ENCODE measurements at places on chromosomes 3 and 15.
A peak's percentile ranks its signal among the peaks of the same experiment; 100 is the strongest.

DNA sequence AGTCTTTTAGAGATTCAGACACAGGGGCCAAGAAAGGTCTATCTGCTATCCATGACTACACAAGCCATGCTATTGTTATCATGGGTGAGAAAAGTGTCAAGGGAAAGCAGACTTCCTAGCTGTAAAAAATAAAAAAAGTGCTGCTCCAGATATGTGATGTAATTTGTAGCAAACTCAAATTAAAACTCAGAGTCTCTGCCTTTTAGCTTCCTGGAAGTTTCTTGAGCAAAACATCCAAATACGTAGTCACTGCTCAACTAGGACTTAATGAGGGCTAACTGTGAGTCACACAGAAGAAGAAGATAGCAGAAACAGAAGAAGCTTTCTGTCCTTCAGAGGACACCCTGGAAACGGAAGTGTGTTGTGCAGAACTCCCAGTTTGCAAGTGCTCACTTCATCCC lies 393.4 kb upstream of the NR2F2 start:
- no peak for DNase-seq

- no peak for DNase-seq
These were observed 539.2 kb downstream of the VGLL3 start for GRCh38 chr3:86451749-86452148.

DNA sequence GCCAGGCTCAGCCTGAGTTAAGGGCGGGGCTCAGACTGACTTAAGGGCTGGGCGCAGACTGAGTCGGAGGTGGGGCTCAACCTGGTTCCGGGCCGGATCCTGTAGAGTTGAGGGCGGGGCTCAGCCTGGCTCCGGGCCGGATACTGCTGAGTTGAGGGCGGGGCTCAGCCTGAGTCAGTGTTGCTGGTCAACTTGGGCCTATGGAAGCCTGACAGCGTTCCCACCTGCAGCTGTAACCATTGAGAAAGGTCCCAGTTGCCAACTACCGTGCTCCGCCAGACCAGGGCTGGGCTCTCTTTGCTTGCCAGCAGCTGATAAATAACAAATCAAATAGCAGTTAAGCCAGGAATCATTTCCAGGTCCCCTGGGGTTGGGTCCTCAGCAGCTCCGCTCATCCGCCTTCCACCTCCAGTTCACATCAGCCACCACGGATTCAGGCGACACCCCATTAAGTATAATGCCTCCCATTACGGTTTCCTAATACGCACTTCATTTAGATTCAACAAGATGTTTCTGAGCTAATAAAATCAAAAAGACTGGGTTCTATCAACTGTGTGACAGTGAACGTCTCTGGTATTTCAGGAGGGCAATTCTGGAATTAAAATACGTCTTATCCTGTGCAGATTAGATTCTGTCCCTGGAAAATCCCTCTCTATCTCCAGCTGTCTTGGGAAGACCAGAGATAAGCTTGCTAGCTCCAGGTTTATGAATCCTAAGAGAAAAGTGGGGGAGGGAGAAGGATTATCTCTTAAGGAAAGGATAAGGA lies 7.3 kb downstream of the GRIP2 start:
- peak; percentile 74 for DNase-seq

DNA sequence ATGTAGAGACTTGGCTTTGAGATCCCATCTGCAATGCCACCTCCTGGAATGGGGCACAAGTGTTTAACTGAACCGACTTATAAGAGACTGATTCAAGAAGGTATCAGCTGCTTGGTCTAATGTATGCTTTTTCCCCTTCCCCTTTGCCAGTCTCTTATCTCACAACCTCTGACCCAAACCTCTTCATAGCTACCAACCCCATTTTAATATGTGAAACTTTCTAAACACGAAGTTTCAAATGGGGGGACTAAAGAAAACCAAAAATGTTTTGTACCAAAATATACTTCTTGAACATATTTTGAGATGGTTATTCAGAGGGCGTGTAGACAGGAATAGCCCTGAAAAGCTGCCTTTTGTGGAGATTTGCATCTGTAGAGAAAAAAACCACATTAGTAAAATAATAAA lies 73.1 kb downstream of the OXSM start:
- no peak for DNase-seq

DNA sequence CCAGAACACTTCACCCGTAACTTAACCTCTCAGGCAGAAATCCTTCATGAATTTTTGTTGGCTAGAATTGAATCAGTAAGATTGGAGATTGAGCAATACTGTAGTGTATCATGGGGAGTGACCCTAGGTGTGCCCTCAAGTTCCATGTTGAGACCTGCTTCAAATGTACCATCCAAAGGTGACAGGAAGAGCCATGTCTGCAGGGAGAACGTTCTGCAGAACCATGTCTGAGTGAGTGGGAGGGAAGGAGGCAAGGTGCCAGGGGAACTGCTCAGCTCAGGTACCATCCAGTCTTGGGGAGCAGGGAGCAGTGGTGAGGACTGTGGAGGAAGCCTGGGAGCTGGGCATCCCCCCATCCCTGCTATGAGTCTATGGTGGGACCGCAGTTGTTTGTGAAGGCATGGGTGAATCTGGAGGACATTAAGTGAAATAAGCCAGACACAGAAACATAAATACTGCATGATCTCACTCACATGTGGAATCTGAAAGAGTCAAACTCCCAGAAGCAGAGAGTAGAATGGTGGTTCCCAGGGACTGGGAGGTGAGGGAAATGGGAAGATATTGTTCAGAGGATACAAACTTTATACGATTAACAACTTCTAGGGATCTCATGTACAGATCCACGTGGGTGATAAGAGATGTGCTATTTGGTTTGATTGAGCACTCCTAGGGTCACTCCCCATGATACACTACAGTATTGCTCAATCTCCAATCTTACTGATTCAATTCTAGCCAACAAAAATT lies 23.3 kb downstream of the CFAP161 start:
- DNase-seq: no peak

DNA sequence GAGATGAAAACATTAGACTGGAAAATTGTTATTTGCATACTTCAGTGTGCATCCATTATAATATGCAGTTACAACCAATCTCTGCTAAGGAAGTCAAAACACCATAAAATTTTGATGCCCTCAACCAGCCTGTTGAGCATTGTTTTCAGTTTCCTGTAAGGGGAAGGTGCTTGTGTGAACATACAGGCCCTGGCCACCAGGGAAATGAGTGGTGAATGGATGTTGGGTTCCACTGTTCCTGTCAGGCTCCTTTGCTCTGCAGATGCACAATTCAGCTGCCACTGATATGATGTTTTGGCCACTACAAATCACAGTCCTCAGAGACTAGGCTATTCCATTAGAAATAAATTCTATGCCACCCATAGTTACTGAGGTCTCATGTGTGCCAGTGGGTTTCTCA lies 184.6 kb downstream of the SYNPR start:
- no peak for DNase-seq

DNA sequence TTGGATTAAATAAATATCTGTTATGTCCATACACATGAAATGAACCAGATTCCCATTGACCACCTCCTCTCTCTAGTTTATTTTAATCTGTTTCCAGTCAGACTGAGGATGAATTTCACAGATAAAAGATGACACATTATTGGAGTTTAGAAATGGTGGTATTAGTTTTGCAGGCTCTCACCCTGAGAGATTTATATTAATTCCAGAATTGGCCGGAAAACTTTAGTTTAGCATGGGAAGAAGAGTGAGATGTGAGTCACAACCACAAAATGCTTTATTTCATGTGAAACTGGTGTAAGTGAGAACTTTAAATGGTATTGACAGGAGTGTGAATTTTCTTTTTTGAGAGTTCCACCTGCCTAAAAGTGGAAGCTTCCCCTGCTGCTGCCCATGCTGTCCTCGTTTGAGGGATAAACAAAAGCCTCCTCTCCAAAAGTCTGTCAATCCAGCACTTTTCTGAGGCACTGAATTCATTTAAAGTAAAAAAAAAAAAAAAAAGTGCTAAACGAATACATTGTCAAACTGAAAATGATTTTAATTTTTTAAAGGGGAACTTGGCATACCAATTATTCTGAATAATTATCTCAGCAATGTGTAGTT lies 65.1 kb upstream of the EPHA3 start:
- DNase-seq: no peak

- DNase-seq: no peak
These were observed 174.5 kb upstream of the TMC3 start for GRCh38 chr15:81548365-81549130.

DNA sequence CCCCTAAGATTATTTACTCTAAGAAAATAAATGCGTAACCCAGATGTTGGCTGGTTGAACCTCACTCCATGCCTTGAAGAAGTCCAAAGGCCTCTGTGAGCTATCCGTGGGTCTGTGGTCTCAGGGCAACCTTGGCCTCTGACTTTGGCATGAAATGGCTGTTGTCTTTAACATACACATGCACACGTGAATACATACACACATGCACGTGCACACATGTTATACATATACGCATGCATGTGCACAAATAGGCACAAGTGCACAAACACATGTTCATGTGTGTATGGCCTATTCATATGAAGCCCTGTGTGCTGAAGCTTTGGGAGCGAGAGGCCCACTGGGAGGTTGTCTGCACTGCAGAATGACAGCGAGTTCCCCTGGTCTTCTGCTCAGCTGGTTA lies 50.8 kb downstream of the KLF15 start:
- no peak for DNase-seq

DNA sequence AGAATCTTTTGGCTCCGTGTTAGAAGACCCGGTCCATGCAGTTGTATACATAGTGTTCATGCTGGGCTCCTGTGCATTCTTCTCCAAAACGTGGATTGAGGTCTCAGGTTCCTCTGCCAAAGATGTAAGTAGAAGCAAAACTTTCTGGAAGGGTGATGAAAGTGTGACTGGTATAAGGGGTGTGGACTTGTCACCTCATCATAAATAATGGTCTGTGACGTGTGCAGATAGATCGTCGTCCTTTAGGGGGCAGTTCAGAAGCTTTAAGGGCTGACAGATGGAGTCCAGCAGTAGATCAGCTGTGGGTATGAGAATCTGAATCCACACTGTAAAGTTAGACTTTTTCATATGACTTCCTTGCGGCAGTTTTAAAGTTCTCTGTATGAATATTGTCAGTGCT lies 15.3 kb downstream of the SEC61A1 start:
- DNase-seq: no peak

GRCh38 chr15:85412956-85413854 lies 32.8 kb downstream of the AKAP13 start:
- peak; percentile 89 for DNase-seq

- peak; percentile 61 for DNase-seq
These were observed 312.0 kb upstream of the CCDC54 start for GRCh38 chr3:107065094-107065861.

GRCh38 chr3:32202496-32202895 lies 36.0 kb upstream of the CMTM8 start:
- no peak for DNase-seq

- no peak for DNase-seq
These were observed 313.9 kb downstream of the POLQ start for GRCh38 chr3:121231872-121232271.

- no peak for DNase-seq
These were observed 156.6 kb upstream of the NUDT16 start for GRCh38 chr3:131224886-131225550.

DNA sequence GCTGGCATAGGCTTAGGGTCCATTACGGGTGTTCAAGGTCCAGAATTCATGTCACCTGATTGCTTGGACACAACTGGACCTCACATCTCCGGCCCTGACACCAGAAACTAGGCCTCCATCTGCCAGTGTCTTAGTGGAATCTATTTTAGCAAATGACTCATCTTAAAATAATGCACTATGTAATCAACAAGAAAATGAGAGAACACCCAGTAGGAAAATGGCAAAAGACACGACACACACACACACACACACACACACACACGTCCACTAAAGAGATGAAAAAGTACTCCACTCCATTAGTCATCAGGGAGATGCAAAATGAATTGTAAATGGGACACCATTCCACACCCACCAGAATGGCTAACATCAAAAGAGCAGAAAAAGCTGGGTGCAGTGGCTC lies 11.2 kb downstream of the APBA2 start:
- peak; percentile 91 for DNase-seq

GRCh38 chr3:184157206-184157605 lies 2.0 kb downstream of the DVL3 start:
- no peak for DNase-seq

- DNase-seq: peak; percentile 50
These were observed 32.2 kb upstream of the BCL6 start for GRCh38 chr3:187777331-187777941.

GRCh38 chr3:194537732-194538247 lies 51.0 kb upstream of the ATP13A3 start:
- peak; percentile 97 for DNase-seq

GRCh38 chr15:53437366-53437765 lies 322.1 kb downstream of the WDR72 start:
- no peak for DNase-seq

- DNase-seq: no peak
These were observed 105.5 kb downstream of the GABRB3 start for GRCh38 chr15:26667222-26667988.

GRCh38 chr3:25901796-25902195 lies 111.9 kb downstream of the OXSM start:
- DNase-seq: no peak

DNA sequence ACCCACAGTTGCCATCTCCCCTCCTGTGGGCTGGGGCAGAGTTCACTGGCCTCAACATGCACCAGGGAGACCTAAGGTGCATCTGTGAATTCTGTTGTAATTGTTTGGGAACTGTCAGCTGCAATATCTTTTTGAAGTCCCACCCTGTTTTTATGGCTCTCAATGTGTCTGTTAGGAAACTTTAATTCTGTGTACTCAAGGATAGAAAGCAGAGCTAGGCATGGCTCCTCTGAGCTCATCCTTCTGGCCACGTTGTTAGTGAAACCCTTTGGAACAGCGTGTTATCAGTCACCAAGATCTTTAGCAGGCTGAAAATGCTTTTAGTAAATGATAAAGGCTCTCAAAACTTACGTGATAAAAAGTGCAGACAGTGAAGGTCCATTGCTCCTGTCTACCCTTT lies 33.6 kb upstream of the MTMR10 start:
- DNase-seq: peak; percentile 35

DNA sequence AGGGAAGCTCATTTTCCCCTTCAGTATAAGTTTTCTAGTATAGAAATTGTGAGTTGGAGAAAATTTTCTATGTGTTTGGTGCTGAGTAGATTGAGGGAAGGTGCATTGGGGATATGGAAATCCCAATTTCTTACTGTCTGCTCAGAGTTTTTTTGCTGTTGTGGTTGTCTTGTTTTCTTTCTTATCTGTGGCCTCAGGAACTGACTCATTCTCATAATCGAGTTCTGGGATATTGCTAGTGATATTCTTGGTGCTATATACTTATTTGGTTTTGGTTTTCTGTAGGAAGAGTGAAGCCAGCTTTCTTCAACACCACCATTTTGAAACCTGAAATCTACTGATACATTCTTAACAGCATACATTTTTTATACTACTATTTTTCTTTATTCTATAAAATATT lies 869.2 kb downstream of the DIPK2A start:
- DNase-seq: peak; percentile 2

DNA sequence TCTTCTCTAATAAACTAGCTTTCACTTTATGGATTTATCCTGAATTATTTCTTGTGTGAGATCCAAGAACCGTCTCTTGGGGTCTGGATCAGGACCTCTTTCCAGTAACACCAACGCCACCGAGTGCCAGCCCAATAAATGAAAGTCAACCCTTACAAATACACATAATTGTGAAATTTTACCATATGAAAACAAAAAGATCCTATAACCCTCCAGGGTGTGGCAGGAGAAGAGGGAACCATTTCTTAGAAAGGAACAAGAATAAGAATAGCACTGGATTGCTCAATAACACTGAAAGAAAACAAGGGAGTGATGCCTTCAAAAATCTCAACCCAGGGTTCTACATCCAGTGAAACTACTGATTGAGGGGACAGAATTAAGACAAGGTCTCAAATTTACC lies 51.6 kb upstream of the ACKR4 start:
- no peak for DNase-seq
